HT-29 (cell line): ENCODE measurements at places on chromosomes 11 and 22. TPM values are rescaled to one million over a fixed set of nuclear protein-coding genes. Genes with fewer than 3 reads are reported as not detected.

UCP3 gene
- total RNA-seq, result 0.64 and 0.76 TPM in 2 replicates

PTPN5 gene
- total RNA-seq, result not detected in 2 replicates

SCGB2A2 gene
- not detected in 2 replicates for total RNA-seq

F2 gene
- total RNA-seq, result 0.38 and 1.7 TPM in 2 replicates

GALNT18 gene
- 0.18 and 0.44 TPM in 2 replicates for total RNA-seq

DNA sequence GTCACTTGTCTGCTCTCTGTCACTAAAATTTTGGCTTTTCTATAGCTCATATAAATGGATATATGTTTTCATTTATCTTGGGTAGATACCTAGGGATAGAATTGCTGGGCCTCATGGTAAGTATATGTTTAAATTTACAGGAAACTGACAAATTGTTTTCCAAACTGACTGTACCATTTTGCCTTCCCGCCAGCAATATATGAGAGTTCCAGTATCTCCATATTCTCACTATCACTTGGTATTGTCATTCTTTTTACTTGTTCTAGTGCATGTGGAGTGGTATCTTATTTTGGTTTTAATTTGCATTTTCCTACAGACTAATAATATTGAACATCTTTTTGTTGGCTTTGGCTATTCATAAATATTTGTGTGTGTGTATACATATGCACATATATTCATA lies 101.7 kb downstream of the TMEM135 start:
- DNase-seq, result no peak

- DNase-seq, result no peak
These were observed 4.8 kb upstream of the CD248 start for GRCh38 chr11:66321606-66322005.

DNA sequence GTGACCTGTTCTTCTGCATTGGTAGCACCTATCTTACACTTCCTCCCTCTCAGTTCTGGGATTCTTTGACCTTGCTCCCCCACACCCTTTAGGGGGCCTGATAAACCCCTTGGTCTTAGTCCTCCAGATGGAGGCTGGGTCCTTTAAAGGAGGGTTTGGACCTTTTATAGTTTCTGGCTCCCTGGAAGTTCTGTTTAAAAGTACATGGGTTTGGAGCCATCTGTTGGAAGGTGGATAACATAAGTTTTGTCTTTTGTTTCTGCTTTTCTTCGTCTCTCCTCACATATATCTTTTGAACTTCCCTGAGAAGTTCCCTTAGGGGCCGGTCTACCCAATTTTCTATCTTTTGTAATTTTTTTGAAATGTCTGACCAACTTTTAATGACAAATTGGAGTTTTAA lies 17.9 kb upstream of the HYLS1 start:
- DNase-seq, result no peak

DNA sequence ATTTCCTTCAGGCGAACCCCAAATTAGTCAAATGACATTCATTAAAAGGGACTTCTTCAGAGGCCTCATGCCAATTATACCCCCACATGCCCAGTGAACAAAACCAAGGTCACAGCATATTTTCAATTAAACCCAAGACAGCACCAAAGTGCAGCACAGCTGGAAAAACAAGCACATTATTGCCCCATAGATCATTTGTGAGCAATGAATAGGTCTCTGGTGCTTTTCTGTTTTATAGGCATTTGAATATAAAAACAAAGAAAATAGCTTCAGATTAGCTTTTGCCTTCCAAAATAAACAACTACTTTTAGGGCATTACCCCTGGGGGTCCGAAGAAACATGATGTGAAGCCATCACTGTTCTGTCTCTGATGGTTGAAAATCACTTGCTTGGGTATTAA lies 1319.9 kb downstream of the LRRC4C start:
- no peak for DNase-seq

GRCh38 chr11:61377461-61378160 lies 14.8 kb upstream of the TMEM216 start:
- no peak for DNase-seq

DNA sequence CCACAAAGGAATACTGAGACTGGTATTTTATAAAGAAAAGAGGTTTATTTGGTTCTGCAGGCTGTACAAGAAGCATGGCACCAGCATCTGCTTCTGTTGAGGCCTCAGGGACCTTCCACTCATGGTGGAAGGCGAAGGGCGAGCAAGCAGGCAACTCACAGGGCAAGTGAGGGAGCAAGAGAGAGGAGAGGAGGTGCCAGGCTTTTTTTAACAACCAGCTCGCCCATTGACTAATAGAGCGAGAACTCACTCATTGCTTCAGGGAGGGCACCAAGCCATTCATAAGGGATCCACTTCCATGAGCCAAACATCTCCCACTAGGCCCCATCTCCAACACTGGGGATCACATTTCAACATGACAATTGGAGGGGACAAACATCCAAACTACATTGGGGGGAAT lies 1.2 kb downstream of the PTS start:
- DNase-seq, result no peak

GRCh38 chr22:41092847-41093411 lies 537 bp downstream of the EP300 start:
- peak; percentile 47 for DNase-seq

DNA sequence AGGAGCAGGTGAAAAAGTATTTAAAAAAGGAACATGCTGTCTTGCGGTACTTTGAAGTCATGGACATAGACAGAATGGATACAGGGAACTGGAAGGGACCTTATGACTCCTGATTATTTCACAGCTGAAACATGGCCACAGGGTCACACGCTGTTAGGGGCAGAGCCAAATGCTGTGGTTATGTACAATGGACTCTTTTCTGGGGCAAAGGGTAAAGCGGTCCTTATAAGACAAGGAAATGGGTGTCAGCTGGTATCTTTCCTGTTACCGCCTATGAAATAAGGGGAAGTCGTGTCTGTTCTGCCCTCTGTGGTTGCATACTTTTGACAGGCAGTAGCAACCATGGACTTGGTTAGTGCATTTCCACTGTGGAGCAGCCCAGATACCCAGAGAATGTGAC lies 12.8 kb upstream of the ST14 start:
- peak; percentile 92 for DNase-seq

DNA sequence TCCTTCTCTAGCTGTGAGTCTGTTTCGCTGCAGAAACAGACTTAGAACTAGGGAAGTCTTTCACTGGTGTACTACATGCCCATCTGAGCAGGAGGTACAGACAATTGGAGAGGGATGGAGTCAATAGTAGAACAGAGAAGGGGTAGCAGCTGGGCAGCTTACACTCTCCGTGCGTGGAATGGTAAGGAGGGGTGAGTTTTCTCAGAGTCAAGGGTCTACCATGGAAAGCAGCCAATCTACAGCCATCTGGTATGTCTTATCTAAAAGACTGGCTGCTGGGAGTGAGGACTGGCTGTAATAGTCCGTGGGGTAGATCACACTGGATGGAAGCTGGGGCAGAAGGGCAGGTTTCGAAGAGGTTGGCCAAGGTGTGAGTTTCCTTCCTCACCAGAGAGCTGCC lies 137.3 kb upstream of the TENM4 start:
- DNase-seq, result no peak

GRCh38 chr11:73401217-73401923 lies 25.2 kb downstream of the RELT start:
- no peak for DNase-seq

- DNase-seq, result no peak
These were observed 9.4 kb upstream of the CASP12 start for GRCh38 chr11:104907521-104908185.
